Mucosa of descending colon (tissue), 3 donors: ENCODE measurements at places on chromosomes 6 and 20. TPM values are rescaled to one million over a fixed set of nuclear protein-coding genes. Genes with fewer than 3 reads are reported as not detected.

GRCh38 chr6:157172231-157172701, 151.1 kb downstream of the TMEM242 start:
- DNase-seq: no peak

Gene ARHGAP40
- total RNA-seq: not detected

Gene TMEM14B
- total RNA-seq: 48.9 TPM

Gene AVP
- not detected for total RNA-seq

Gene LAMA4
- total RNA-seq: 37.0 TPM

DNA sequence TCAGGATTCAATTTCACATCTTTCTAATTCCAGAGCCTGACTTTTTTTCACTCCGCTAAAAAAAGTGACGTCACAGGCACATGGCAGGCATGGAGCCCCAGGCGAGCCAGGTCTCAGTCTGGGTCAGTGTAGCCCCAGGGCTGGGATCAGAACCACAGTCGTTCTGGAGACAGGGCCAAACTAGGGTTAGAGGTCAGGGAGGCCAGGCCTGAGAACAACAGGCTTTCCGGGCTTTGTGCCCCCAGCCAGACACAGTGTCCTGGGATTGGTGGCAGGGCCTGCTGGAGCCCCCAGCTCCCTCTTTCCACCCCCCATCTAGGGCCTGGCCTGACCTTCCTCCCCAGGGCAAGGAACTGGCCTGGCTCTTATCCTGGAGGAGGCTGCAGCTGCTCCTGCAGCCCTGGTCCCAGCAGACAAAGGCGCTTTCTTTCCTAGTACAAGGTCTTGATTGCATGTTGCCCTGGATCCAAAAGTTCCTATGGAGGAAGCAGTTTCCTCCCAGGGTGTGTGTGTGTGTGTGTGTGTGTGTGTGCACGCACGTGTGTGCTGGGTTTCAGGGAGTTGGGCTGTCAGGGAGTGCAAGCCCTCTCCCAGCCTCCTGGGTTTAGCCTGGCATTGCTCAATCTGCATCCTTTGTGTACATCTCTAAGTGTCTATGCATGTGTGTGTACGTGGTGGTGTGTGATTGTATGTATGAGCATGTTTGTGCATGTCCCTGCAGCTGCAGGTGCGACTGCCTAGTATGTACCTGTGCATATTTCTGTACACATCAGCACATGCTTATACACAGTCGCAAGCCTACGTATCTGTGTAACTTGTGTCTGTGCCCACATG, 26.5 kb upstream of the EMILIN3 start:
- peak; percentile 7 for DNase-seq

Gene GID8
- 37.1 TPM for total RNA-seq

GRCh38 chr6:21186479-21187055, 407.0 kb upstream of the SOX4 start:
- no peak for DNase-seq

Gene TMC2
- total RNA-seq: 0.09 TPM

DNA sequence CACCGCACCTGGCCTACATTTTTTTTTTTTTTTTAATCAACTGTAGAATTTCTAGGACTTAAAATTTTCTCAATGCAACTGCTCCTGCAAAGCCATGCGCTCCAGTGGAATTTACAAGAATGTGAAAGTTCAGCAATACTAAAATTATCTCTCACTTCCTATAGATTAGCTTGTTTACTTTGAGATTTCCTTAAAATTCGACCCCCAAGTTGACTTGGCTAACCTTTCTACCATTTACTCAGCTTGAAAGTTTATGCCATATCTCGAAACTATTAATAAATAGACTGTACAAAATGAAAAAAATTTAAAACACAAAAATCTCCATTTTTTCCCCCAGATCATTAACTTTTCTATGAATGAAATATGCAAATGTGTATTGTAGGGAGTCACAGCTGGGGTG, 64.3 kb downstream of the ZBTB2 start:
- DNase-seq: no peak

DNA sequence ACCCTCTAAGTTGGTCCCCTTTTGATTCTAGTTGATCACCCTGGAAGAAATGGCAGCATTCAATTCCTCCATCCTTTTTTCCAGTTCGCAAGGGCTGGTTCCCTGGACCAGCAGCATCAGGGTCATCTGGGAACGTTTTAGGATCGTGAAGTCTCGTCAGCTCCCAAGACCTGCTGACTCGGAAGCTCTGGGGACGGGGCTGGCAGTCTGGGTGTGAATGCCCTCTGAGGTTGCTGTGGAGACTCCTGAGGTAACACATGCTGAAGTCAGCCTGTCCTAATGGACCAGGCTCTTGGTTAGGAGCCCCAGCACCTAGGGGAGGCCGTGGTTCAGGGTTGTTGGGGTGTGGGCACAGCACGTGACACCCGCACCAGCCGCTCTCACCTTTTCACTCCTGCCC, 164.1 kb downstream of the SYNDIG1 start:
- no peak for DNase-seq

DNA sequence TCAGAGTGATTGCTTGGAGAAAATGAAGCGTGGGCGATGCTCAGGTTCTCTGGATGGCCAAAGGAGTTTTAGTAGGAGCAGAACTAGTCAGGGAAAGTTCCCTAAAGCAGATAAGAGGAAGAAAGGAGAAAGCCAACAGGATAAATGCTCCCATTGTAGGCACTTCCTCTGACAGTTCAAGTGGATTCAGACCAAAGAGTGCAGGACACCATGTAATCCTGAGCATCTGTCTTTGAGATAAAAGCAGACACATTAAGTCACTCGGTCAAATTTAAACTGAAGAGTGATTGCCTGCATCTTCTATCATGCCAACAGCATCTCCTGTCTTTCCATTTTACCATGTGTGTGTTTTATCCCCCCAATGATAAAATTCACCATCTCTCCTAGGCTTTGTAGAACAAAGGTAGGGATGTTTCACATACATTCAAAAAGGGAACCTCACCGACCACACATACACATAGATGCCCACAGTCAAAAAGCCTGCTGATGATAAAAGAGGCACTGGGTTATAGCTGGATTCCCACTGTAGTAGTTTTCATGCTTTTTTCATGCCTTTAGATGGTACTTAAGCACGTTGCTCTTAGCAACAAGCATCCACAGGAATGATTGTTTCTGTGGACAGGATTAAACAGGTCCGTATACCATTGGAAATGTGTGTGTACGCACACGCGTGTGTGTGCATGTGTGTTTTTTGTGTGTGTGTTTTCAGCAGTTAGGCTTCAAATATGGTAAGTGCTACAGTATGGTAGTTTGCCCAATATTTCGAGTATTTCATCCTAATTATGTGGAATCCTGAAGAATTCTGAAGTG, 7.0 kb downstream of the GRIK2 start:
- no peak for DNase-seq

DNA sequence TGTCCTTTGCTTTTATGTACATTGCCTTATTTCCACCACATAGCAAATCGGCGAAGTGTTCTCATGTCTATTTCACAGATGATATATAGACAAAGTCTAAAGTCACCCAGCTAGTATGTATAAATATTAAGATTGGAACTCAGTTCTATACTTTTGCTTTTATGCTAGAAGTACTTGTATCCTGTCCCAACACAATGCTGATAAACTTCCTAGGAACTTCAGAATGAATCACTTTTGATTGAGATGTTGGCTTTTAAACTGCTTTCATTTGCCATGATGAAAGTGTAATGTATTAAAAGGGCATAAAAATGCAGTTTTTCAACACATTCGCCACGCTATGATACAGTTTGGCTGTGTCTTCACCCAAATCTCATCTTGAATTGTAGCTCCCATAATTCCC, 50.8 kb downstream of the GCLC start:
- DNase-seq: no peak

Gene UST
- 1.1 TPM for total RNA-seq

GRCh38 chr6:87922947-87923330, 124.7 kb upstream of the SPACA1 start:
- peak; percentile 48 for DNase-seq

- DNase-seq: no peak
Measured at GRCh38 chr20:22720206-22720605, 135.8 kb upstream of the FOXA2 start.

GRCh38 chr20:34506480-34506879, 9.7 kb upstream of the DYNLRB1 start:
- no peak for DNase-seq

DNA sequence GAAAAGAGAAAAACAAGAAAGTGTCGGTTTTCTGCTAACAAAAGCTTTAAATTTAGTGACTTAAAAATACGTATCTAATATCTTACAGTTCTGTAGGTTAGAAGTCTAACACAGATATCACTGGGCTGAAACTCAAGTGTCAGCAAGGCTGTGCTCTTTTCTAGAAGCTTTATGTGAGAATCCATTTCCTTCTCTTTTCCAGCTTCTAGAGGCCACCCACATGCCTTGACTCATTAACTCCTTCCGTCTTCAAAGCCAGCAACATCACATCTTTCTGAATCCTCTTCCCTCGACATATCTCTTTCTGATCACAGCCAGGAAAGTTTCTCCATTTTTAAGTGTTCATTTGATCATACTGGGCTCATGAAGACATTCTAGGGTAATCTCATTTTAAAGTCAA, 262.0 kb downstream of the MAFB start:
- DNase-seq: no peak

Gene PPP1R16B
- 4.4 TPM for total RNA-seq

GRCh38 chr20:2103461-2104153, 2.0 kb downstream of the STK35 start:
- DNase-seq: no peak

- DNase-seq: no peak
Measured at GRCh38 chr20:2814076-2814475, 711 bp upstream of the C20orf141 start.

Gene HLA-DQB2
- total RNA-seq: not detected

GRCh38 chr6:6368684-6369052, 48.2 kb upstream of the F13A1 start:
- no peak for DNase-seq

DNA sequence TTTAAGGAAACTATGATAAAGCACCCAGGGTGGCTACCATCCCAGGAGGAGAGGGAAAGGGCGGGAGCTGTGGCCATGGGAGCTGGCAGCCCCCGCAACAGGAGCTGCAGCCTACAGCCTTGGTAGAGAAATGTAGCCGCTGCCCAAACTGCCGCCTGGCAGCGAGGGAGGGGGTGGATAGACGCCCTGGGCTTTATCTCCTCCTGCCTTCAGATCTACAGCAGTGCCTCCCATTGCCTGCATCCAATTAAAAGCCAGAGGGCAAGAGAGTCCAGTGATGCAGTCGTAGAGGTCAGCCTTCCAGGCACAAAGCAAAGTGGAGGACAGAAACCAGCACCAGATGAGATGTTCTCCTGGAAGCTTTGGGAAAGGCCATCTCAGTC, 35.0 kb upstream of the ZFAND3 start:
- DNase-seq: no peak

Gene PRSS35
- total RNA-seq: not detected

Gene SYNE1
- total RNA-seq: 78.6 TPM

- DNase-seq: peak; percentile 68
Measured at GRCh38 chr20:35539756-35540212, 2.1 kb upstream of the ERGIC3 start.

Gene PNPLA1
- total RNA-seq: 0.27 TPM

GRCh38 chr6:5351552-5352210, 90.4 kb downstream of the FARS2 start:
- DNase-seq: no peak

- DNase-seq: no peak
Measured at GRCh38 chr6:69216127-69216526, 580.7 kb downstream of the LMBRD1 start.

Gene EPPIN
- total RNA-seq: not detected

DNA sequence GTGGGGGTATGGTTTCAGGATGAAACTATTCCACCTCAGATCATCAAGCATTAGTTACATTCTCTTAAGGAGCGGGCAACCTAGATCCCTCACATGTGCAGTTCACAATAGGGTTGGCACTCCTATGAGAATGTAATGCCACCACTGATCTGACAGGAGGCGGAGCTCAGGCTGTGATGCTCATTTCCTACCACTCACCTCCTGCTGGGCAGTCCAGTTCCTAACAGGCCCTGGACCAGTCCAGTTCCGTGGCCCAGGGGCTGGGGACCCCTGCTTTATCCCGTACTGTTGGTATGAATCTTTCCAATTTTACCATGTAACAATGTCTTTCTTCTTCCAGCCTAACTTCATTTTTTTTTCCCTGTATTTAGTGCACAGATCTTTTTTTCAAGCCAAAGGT, 94.9 kb downstream of the OGFRL1 start:
- DNase-seq: no peak

DNA sequence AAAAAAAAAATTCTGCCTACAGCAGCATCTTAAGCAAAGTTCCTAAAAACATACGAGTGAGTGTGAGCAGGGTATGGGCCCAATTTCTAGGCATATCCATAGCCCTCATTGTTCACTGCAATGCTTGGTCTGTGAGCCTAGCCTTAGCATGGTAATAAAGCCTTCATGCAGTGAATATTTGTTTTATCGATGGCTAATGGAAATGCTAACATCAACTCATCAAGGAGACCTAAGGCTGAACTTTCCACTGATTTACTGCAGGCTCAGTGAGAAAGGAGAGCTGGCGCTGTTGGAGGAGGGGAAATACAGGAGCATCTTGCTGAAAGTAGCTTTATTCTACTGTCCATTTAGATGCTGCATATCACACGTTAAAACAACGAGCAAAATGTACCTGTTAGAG, 139.6 kb upstream of the DTNBP1 start:
- DNase-seq: no peak

Gene DTD1
- 14.1 TPM for total RNA-seq

Gene ABCC10
- 43.3 TPM for total RNA-seq

- DNase-seq: no peak
Measured at GRCh38 chr6:138372711-138373463, 4.8 kb upstream of the SMIM28 start.

DNA sequence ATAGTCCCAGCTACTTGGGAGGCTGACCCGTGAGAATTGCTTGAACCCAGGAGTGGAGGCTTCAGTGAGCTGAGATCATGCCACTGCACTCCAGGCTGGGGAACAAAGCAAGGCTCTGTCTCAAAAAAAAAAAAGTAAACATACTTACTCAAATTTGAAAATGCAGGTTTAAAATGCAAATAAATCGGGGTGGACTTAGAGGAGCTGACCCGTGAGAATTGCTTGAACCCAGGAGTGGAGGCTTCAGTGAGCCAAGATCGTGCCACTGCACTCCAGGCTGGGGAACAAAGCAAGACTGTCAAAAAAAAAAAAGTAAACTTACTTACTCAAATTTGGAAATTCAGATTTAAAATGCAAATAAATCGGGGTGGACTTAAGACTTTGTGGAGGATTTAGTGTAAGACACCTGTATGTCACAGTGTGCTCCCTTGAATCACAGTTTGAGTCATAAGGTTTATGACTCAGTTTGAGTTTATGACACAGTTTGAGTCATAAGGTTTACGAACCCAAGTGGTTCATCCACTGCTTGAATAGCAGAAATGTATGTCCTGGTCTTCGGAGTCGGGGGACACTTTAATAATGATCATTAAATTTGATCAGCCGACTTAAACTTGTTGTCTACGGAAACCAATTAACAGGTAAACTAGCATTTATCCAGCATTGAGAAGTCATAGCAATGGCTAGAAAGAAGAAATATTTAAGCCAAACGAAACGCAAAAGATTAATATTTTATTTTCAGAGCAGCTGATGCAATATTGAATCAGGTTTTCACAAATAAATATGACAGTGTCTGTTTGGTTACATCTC, 6.8 kb upstream of the MRPS10 start:
- DNase-seq: no peak
